ENCODE measurements at places on chromosomes 11 and 22. TPM values are rescaled to one million over a fixed set of nuclear protein-coding genes. Genes with fewer than 3 reads are reported as not detected.

The PATE2 gene
- 0.44 TPM for total RNA-seq

The CHCHD10 gene
- 146 TPM for total RNA-seq

The CCDC157 gene
- 2.7 TPM for total RNA-seq

The OPCML gene
- 5.5 TPM for total RNA-seq

The PIWIL4 gene
- 1.3 TPM for total RNA-seq

The MADD gene
- total RNA-seq, result 49.6 TPM

- peaks cover 12% of the 10 kb centered on the region for H3K4me1 ChIP-seq
- no peaks in the 10 kb centered on the region for H3K27me3 ChIP-seq
- no peak overlapping the region for H3K4me3 ChIP-seq
- no peaks in the 10 kb centered on the region for H3K36me3 ChIP-seq
Observed at GRCh38 chr22:28268171-28268570, 349.1 kb upstream of the PITPNB start.

- peak; percentile 35 for DNase-seq
- no peaks in the 10 kb centered on the region for H3K4me1 ChIP-seq
- no peaks in the 10 kb centered on the region for H3K36me3 ChIP-seq
- no peaks in the 10 kb centered on the region for H3K27me3 ChIP-seq
Observed at GRCh38 chr22:37121887-37122591, 12.5 kb upstream of the TMPRSS6 start.

DNA sequence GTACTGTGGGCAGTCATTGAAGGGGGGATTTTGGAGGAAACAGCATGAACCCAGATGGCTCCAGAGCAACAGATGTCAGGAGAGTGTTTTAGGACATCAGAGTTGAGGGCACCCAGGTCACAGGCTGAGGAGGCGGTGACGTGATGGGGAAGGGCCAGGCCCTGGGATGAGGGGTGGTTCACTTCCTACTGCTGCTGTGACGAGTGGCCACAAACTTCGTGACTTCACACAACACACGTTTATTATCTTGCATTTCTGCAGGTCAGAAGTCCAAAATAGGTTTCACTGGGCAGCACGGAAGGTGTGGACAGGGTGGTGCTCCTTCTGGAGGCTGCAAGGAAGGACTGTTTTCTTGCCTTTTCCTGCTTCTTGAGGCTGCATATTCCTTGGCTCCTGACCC lies 77.7 kb upstream of the RAB1B start:
- H3K4me3 ChIP-seq, result no peak overlapping the region
- no peaks in the 10 kb centered on the region for H3K36me3 ChIP-seq

DNA sequence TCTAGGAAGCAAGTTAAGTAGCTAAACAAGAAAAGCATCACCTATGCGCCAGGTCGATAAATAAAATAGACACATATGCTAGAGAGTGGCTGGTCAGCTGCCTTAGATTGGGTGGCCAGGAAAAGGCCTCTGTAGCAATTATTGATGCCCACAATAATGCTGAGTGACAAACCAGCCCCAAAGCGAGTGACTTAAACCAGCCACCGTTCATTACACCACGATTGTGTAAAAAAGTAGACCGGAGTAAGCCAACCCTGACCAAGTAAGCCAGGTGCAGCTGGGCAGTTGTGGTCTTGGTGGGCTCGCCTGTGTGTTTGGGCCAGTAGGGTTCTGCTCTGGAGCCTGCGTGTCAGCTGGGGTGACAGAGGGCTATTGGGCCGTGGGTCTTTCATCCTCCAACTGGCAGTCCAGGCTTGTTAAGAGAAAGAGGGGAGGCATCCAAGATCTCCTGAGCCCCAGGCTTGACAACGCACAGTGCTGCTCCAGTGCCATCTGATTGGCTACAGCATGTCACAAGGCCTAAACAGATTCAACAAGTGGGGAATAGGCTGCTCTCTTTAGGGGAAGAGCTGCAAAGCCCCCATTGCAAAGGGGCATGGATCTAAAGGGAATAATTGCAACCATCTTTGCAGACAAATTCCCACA lies 100.4 kb upstream of the PARVA start:
- H3K4me1 ChIP-seq, result no peaks in the 10 kb centered on the region
- no peaks in the 10 kb centered on the region for H3K36me3 ChIP-seq
- no peak overlapping the region for H3K4me3 ChIP-seq
- no peak overlapping the region for H3K27ac ChIP-seq

DNA sequence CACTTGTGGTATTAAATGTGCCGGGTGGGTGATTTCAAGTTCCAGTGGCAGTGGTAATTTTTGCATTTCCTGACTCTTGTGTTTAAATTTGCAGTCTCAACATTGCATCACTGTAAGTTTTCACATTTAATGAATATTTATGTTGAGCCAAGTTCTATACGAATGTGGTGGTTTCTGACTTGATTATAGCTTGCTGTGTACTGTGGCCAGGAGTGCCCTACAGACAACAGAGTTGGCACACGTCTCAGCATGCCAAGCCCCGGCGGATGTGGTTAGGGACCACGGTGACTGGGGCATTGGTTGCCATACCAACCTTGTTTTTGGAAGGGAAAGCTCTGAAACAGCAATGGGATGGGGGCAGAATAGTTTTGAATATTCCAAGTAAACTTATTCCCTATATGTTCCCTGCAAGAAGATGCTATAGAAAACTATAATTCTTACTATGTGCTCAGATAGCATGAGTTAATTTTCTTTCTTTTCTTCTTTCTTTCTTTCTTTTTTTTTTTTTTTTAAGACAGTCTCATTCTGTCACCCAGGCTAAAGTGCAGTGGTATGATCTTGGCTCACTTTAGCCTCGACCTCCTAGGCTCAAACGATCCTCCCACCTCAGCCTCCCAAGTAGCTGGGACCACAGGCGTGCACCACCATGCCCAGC lies 16.0 kb downstream of the ZNRF3 start:
- H3K4me3 ChIP-seq, result no peak overlapping the region
- H3K4me1 ChIP-seq, result peaks cover 18% of the 10 kb centered on the region
- no peak overlapping the region for H3K27ac ChIP-seq
- H3K27me3 ChIP-seq, result no peaks in the 10 kb centered on the region

DNA sequence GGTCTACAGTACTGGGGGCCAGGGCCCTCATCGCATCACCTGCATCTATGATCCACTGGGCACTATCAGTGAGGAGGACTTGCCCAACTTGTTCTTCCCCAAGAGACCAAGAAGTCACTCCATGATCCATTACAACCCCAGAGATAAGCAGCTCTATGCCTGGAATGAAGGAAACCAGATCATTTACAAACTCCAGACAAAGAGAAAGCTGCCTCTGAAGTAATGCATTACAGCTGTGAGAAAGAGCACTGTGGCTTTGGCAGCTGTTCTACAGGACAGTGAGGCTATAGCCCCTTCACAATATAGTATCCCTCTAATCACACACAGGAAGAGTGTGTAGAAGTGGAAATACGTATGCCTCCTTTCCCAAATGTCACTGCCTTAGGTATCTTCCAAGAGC lies 3.8 kb upstream of the PPFIBP2 start:
- H3K27ac ChIP-seq, result no peak overlapping the region
- no peak overlapping the region for H3K4me3 ChIP-seq
- no peaks in the 10 kb centered on the region for H3K27me3 ChIP-seq

GRCh38 chr22:48475661-48476345 lies 1351.9 kb downstream of the BRD1 start:
- H3K36me3 ChIP-seq, result no peaks in the 10 kb centered on the region
- no peak overlapping the region for H3K4me3 ChIP-seq

DNA sequence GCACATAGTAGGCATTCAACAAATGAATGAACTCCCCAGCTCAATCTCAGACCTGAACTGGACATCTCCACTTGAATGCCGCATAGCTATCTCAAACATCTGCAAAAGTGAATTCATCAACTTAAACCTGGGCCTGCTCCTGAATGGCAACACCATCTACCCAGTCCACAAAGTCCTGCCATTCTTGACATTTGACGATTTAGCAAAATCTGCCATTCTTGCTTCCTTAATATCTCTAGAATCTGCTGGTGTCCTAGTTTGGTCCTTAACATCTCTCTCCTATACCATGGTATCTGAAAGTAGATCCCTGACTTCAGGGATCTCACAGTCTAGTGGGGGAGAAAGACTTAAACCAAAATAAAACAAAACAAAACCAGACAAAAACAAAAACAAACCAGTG lies 12.4 kb upstream of the HPX start:
- H3K27ac ChIP-seq, result no peak overlapping the region
- no peak overlapping the region for H3K4me3 ChIP-seq
- DNase-seq, result no peak
- H3K27me3 ChIP-seq, result no peaks in the 10 kb centered on the region
- peaks cover 89% of the 10 kb centered on the region for H3K36me3 ChIP-seq

- no peak overlapping the region for H3K27ac ChIP-seq
- no peaks in the 10 kb centered on the region for H3K36me3 ChIP-seq
- H3K4me3 ChIP-seq, result no peak overlapping the region
- no peaks in the 10 kb centered on the region for H3K4me1 ChIP-seq
Observed at GRCh38 chr22:44531487-44531886, 33.5 kb upstream of the RTL6 start.

DNA sequence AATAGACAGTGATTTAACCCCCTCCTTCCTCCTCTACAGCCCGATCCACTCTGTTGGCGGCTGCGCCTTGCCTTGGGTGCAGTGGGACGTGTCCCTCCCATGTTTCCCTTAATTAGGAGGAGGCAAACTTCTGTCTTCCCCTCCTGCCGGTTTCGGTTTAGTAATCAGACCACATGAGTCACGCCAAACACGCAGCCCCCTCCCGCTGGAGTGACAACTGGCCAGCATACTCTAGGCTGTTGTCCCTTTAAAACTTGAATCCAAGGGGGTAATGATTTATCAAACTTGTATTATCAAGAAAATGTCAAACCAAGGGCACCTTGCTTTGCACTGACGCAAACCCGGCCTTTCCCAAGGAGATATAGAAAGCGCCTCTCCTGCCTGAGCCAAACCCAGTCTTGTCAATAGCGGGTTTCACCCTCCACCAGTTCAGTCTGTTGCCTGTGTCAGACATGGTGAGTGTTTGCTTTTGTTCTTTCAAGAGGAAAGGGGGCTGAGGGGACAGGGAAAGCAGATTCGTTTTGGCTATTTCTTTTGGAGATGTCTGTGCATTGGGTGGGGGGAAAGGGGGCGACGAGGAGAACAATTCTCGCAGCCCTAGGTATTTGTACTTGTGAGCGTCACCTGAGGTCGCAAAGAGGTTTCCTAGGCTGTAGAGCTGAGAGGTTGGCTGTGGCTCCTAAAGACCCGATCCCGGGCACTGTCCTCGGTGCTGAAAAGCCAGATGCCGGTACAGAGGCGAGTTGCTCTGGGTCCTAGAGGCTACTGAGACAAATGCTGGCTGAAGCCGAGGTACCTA lies at the start of gene SLC6A5:
TSS of gene SLC6A5 (plus strand) at position 388 of the 799 bp plus-strand sequence. CDS start at position 453, 65 bp downstream.
- H3K36me3 ChIP-seq, result no peaks in the 10 kb centered on the region
- no peaks in the 10 kb centered on the region for H3K4me1 ChIP-seq
- H3K27me3 ChIP-seq, result peaks cover 92% of the 10 kb centered on the region
- no peak within 1 kb of the TSS for H3K27ac ChIP-seq

GRCh38 chr22:17479135-17479534 lies 84.2 kb upstream of the SLC25A18 start:
- no peak overlapping the region for H3K4me3 ChIP-seq
- no peaks in the 10 kb centered on the region for H3K4me1 ChIP-seq
- DNase-seq, result no peak
